ENCODE measurements at places on chromosomes 16 and 17. TPM values are rescaled to one million over a fixed set of nuclear protein-coding genes. Genes with fewer than 3 reads are reported as not detected.
A peak's percentile ranks its signal among the peaks of the same experiment; 100 is the strongest.

GRCh38 chr16:68757625-68757935 is 20.5 kb downstream of the CDH1 start:
- DNase-seq, result no peak

GRCh38 chr16:77569406-77569805 is 134.6 kb upstream of the ADAMTS18 start:
- no peak for DNase-seq

- no peak for DNase-seq
Measured at GRCh38 chr17:27343294-27343693, 49.4 kb downstream of the WSB1 start.

DNA sequence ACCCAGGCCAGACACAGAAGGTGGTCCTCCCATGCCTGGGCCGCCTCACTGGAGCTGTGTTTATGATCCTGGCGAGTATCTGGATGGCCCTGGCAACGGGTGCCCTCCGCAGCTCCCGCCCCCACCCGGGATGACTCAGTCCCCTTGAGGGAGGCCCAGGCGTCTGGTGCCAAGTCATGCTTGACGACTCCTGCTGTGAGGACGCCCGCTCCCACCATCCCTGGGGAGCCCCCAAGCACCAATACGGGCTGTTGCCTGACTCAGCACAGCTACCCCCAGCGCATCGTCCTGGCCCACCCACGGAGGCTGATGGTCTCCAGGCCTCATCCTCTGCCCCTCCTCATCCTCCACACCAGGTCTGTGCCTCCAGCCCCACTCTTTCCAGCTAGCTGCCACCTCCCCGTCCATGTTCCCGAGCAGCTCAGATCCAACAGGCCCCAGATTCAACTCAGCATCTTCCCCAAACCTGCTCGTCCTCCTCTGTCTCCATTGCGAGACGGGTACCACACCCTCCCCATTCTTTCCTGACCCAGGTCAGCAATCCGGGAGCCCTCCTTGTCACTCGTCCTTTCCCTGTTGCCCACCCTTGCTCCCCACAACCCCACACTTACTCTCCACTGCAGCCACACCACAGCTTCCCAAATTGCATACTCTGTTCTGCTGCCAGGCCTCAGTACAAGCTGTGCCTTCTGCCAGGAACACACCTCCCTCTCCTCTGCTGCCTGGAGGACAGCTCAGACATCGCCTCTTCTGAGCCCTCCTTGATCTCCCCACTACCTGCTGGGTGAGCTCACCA is 2.6 kb downstream of the CAMKK1 start:
- DNase-seq, result peak; percentile 91

DNA sequence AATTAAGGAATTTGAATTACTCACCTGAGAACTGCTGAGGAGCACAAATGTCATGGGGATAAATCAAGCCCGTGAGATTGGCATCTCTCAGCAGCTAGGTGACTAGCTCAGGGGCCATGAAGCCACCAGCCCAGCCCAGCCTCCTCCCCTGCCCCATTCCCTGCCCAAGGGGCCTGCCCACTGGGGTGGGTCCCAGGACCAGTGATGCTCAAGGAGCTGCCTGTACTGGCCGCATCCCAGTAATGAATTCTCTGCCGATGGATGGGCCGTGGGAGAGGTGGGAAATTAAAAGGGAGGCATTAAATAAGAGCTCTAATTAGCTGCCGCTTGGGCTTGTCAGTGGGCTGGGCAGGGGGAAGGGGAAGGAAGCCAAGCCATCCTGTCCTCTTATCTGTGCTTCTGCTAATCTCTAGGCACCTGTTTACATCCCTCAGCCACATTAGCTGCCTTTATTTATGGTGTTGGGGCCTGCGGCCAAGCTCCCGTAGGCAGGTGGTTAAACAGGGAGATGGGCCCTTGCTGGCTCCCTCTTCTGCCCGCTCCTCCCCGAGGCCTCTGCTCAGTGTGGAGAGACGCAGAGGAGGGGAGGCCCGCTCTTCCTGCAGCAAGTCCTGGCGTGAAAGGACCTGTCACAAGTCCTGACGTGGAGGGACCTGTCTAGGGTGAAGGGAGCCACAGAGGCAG is 48.8 kb downstream of the PIPOX start:
- no peak for DNase-seq

DNA sequence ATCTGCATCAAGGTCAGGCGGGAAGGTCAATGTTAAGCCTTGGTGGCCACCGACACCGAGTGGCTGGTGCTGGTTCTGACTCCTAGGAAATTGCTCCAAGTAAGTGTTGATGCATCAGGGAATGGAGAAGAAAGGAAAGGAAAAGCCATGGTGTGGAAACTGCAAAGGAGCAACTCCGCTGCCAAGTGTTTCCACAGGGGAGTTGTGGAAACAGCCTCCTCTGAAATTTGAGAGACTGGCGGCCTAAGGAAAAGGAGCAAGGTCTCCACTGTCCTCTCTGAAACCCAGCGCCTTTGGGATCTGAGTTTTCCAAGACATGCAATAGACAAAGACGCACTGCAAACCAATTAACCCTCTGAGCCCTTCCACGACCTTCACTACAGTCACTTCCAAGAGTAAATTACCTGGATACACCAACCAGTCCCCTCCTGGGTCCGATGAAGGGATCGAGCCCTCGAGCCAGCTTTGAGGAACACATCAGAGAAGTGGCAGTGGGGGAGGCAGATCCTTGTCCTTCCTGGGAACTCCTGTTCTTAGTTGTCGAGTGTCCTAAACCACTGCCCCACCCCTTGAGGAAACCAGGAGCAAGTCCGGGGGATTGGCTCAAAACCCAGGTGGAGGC is 51.1 kb downstream of the SRL start:
- no peak for DNase-seq

- DNase-seq, result peak; percentile 11
Measured at GRCh38 chr16:52069866-52070265, 477.1 kb downstream of the TOX3 start.

GRCh38 chr17:77414811-77415400 is 274.1 kb downstream of the SEC14L1 start:
- no peak for DNase-seq

DNA sequence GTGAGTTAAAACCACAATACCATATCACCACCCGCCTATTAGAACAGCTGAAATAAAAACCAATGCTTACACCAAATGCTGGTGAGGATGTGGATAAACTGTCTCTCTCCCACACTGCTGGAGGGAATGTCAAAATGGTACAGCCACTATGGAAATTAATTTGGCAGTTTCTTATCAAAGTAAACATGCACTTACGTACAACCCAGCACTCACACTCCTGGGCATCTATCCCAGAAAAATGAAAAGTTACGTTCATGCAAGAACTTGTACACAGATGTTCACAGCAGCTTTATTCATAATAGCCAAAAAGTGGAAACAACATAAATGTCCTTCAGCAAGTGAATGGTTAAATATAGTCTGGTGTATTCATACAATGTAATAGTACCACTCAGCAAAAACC is 173.2 kb upstream of the MYOCD start:
- DNase-seq, result peak; percentile 95

- DNase-seq, result no peak
Measured at GRCh38 chr16:77721752-77722308, 484 bp upstream of the NUDT7 start.

- no peak for DNase-seq
Measured at GRCh38 chr17:48642059-48642842, 16.1 kb upstream of the HOXB9 start.

GRCh38 chr17:57396511-57396921 is 140.2 kb downstream of the MSI2 start:
- no peak for DNase-seq

DNA sequence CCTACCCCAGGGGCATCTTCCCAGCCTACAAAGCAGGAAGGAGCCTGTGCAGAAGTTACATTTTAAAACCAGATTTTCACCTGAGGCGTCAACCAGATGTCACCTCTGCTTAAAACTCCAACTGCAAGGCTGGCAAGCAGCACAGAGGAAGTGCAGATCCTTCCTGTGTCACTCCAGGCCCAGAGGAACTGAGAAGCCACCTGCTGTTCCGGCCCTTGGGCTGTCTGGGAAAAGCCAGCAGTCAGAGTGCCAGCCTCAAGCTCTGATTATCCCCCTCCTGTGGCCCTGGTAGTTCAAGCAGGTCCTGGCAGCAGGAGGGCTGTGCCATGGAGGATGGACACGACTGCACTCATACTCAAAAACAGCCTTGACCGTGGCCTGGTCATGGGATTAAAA is 10.2 kb downstream of the POLR2C start:
- no peak for DNase-seq

DNA sequence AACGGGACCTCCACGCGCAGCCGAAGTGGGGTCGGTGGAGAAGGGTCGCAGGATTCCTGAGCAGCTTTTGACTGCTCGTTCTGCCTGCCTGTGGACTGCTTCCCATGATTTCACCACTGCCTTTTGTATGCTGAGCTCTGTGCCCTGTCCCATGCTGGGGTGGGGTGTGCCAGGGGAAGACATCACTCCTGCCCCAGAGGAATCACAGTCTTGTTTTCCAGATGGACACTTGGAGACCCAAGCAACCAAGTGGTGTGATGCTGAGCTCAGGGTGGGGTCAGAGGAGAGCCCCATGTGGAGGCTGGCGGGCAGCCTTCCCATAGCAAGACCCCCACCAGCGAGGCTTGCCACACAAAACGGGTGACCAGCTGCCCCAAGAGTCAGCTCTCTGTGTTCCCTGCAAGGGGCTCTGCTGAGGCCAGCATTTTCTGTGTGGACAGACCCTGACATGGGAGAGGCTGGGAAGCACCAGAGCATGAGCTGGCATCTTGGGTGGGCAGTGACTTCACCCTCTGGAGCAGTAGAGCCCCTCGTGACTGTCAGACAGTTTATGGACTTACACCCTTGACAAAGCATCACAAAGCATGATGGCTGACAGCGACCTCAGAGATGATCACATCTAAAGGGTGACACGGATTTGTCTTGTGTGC is 111.9 kb downstream of the GNAO1 start:
- no peak for DNase-seq

DNA sequence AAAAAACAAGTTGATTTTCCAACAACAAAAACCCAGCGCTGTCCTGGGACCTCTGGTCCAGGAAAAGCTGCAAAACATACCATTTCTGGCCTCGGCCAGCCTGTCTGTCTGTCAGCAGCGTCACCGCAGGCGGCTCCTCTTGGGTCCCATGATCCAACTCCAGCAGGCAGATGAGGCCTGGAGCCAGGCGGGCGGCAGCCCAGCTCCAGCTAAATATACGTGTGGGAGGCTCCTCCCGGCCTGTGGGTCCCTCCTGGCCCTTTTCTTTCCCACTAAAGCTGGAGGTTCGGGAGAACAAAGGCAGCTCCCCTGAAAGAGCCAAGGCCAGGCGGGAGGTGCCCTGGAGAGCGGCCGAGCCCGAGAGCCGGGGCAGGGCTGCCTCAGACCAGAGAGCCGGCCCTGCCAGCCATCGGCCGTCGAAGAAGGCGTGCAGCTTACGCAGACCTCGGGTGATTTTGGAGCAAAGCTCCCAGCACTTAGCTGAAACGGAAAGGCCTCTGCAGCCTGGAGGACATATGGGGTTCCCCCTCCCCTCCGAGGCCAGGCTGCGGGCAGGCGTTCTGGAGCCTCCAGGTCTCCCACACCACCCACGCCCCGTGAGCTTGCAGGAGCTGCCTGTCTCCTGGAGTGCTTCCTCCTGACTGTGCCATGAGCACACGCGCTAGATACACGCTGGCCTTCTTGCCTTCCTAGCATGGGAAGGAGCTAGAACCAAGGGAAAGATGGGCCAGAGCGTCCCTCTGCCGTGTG is 19.9 kb upstream of the JPH3 start:
- DNase-seq, result peak; percentile 75

GRCh38 chr17:64538508-64539130 is 31.8 kb downstream of the CEP95 start:
- DNase-seq, result no peak

GRCh38 chr16:88910284-88911135 is 44.0 kb upstream of the PABPN1L start:
- no peak for DNase-seq

DNA sequence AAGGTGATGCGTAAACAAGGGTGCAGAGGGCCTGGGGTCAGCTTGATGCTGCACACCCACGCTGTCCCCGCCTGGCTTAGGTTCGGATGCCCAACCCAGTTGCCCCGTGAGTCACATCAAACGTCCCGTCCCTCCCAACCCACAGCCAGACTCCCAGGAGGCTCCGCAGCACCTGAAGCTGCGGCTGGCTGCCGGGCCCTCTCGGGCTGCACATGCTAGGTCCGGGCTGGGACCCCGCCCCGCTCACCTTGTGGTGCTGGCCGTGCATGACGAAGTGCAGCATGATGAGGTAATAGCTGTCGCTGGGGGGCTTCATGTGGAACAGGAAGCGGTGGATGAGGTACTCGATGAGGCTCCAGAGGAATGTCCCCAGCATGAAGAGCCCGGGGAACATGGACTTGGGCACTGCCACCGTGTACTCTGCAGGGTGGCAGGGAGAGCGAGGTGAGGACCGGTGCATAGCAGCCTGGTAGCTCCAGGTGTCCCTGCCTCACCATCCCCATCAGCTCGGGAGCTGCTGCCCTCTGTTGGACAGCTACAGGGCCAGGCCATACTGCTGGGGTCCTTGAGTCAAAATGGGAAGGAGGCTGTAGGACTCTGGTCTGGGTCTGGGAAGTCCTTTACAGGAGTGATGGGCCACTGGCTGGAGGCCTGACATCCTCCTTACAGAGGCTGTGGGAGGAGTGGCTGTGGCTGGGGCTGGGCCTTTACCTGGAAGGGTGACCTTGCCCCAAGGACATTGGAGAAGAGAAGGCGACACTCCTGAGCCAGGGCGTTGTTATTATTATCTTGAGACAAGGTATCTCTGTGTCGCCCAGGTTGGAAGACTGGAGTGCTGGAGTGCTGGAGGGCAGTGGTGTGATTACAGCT is 18.3 kb upstream of the MLKL start:
- DNase-seq, result no peak

DNA sequence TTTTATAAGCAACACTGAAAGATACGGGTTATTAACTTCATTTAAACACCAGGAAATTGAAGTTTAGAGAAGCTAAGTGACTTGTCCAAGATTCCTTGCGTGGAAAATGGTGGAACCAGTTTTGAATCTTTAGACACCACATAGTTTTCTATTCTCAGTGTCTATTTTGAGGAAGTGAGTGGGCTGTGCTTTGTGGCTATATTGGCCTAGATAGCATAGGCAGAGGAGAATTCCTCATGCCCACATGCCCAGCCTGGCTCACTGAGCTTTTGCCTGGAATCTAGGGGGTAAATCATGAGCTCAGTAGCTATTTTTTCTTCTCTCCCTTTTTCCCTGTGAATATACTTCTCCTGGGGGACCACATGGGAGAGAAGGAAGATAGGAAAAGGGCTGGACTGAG is 431.3 kb downstream of the HS3ST3B1 start:
- DNase-seq, result no peak

- no peak for DNase-seq
Measured at GRCh38 chr17:28861393-28862203, 6.8 kb downstream of the ERAL1 start.

- no peak for DNase-seq
Measured at GRCh38 chr16:19295393-19295792, 9.9 kb downstream of the CLEC19A start.

CDRT15L2 gene
- total RNA-seq, result not detected

KRT17 gene
- 2.5 TPM for total RNA-seq

SDR42E1 gene
- 0.28 TPM for total RNA-seq

CCDC40 gene
- total RNA-seq, result 0.90 TPM

SLC12A3 gene
- not detected for total RNA-seq

KATNIP gene
- 18.9 TPM for total RNA-seq

GABARAP gene
- 77.8 TPM for total RNA-seq

EPN3 gene
- not detected for total RNA-seq

ZP2 gene
- total RNA-seq, result not detected

PRSS36 gene
- 0.18 TPM for total RNA-seq

NPIPB5 gene
- 32.2 TPM for total RNA-seq

UTS2R gene
- total RNA-seq, result not detected

MRPL45 gene
- 46.8 TPM for total RNA-seq

CAVIN1 gene
- 644 TPM for total RNA-seq

All from IMR-90 (cell line).